ENCODE measurements at places on chromosomes 2 and 18.
A peak's percentile ranks its signal among the peaks of the same experiment; 100 is the strongest.

DNA sequence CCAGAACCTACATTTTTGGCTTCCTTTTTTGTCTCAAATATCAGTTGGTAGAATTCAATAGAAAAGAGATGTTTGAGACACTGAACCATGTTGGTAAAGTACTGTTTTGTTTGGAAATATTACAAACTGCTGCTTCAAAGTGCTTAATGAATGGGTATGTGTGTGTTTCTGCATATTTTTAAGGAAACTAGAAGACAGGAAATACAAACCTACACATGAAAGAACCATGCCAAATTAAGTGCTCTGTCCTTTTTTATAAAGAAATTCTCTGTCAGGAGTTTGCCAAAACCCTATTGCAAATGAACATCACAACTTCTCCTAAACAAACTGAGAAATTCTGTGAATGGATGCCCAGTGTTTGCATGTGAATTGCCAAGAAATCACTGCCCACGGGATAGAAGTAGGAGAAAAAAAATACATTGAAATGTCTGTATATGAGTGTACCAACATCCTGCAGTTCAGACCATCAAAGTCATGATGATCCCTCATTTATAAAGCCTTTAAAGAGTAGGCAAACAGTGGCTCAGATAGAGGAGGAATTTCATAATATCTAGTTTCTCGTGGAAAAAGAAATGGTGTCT lies 69.6 kb upstream of the RND3 start:
- no peak for DNase-seq

- DNase-seq, result no peak
Observed at GRCh38 chr2:239721991-239722759, 303.0 kb downstream of the NDUFA10 start.

- DNase-seq, result no peak
Observed at GRCh38 chr2:86417961-86418360, 23.2 kb upstream of the KDM3A start.

GRCh38 chr2:219433666-219434467 lies 776 bp upstream of the SPEG start:
- DNase-seq, result no peak

- peak; percentile 42 for DNase-seq
Observed at GRCh38 chr2:97747285-97747684, 33.9 kb downstream of the ZAP70 start.

DNA sequence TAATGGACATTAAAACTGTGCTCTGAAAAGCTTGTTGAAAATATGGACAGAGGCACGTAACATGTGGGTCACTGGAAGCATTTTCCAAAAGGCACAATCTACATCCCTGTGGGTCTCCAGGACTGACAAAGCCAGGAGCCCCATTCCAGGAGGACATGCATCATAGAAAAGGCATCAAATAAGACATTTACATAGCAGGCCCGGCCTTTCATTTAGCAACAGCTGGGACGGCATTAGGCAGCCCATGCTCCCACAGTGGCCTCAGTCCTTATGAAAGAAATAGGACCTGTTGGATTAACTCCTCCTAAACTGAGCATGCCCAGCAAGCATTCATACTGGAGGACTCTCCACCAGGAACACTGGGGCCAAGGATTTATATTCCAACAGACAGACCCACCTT lies 72.2 kb downstream of the TWIST2 start:
- DNase-seq, result no peak

DNA sequence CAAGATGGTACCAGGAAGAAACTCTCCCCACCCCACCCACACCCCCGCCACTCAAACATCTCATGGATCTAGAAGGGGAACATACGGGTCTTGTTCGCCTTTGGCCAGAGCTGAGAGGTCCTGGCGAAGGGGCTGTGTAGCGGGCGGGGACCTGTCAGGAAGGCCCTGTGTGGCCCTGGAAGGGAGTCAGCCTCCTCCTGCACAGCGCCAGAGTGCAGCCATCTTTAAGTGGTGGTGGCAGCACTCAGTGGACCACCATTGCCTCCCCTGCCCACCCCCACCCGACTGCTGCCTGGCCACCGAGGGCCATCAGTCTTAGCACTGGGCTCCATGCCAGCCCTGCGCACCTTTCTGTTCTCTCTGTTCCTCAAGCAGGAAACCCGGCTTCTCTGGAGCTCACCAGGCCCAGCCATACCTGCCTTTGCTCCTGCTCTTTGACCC lies 11.6 kb upstream of the FAHD2A start:
- no peak for DNase-seq

DNA sequence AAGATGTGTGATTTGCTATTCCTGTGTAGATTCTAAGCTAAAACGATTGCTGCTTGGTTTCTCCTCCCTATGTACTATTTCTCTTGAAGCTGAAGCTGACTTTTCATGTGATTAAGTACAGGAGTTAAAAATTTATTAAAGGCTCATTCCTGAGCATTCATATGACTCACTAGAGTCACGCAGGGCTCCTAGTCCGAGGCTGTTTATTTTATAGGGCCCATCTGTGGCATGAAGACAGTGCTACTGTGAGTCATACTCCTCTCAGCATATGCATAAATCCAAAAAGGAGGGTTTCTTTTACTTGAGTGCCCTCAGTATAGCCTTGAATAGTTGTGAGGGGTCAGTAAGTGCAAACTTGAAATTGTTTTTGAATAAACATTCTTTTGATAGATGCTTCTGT lies 378.8 kb downstream of the PTPRM start:
- peak; percentile 28 for DNase-seq

DNA sequence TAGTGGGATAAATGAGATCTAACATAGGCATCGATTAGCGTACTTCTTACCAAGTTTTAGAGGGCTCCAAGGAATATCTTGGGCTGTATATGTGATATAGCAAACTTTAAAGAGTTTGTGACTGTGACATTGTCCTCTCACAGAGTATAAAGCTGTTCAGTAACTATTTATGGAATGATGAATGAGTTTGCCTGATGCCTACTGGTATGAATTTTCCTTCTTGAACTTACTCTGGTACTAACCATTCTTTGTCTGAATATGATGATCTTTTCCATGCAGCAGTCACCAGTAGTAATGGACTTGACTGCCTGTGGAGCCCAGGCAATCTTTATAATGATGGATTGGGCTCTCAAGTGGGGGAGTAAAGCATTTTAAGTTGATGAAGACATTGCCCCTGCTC lies 120.5 kb downstream of the PARD3B start:
- DNase-seq, result no peak

DNA sequence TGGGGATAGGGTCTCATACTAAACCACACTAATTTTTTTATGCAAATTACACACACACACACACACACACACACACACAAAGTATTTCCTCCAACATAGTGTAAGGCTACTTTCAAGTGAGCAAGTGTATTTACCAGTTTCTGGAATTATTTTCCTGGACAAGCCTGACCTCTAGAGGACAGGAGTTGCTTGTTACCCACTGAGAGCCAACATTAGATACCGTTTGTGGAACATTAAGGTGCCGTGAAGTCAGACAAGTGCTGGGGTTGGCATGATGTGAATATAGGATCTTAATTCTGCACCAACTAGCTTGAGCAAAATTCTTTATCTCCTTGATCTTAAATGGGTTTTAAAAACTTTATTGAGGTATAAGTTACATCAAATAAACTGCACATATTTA lies 39.3 kb upstream of the SERPINB2 start:
- DNase-seq, result no peak

GRCh38 chr18:46053368-46054095 lies 18.5 kb downstream of the PSTPIP2 start:
- DNase-seq, result no peak

- peak; percentile 27 for DNase-seq
Observed at GRCh38 chr2:68839260-68839833, 31.9 kb downstream of the BMP10 start.

DNA sequence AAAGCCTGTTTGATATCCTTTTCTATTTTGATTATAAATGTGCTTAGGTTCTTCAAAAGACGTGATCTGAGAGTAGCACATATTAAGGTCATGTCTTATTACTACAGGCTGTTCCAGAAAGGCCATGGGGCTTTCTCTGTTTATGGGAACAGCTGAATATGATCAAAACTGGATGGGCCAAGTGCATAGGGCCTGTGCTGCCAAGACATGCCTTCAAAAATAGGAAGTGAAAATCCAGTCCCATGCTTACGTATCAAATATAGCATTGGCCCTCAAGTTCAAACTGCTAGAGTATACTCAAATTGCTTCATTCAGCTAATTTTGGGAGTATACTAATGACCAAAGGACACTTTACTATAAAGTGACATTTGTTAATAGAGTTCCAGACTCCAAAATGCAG lies 24.1 kb downstream of the SLC25A52 start:
- DNase-seq, result no peak

All from CD4-positive, alpha-beta T cell treated with Interleukin-4 for 4 hours (primary cell).